ENCODE measurements at places on chromosomes 3 and 15.
A peak's percentile ranks its signal among the peaks of the same experiment; 100 is the strongest.

DNA sequence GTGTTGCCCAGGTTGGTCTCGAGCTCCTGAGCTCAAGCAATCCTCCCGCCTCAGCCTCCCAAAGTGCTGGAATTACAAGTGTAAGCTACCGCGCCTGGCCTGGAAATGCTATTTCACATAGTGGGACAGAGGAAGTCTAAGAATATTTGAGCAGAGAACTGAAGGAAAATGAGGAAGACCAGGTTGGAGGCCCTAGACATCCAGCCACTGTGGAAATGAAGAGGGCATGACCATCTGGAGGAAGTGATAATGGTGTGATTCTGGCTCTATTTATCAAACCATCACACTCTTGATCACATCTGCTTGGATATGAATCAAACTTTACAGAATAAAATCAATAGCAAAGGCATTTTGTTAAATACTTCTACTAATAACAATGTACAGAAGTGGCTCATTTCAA is 65.9 kb upstream of the ARHGEF3 start:
- DNase-seq: peak; percentile 59

- no peak for DNase-seq
These were observed 13.1 kb upstream of the ALCAM start for GRCh38 chr3:105353485-105354161.

DNA sequence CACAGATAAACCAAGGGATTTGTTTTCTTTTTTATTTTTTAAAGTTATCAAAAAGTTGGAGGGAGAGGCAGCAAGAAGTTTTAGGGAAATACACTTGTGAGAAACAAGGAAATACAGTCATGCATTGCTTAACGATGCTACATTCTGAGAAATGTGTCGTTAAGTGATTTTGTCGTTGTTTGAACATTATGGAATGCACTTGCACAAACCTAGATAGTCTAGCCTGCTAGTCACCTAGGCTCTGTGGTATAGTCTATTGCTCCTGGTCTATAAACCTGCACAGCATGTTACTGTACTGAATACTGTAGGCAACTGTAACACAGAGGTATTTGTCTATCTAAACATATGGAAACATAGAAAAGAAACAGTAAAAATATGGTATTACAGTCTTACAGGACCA is 2.0 kb upstream of the NFKBIZ start:
- no peak for DNase-seq

- no peak for DNase-seq
These were observed 177.7 kb downstream of the THRB start for GRCh38 chr3:24316887-24317383.

- no peak for DNase-seq
These were observed at the start of gene LINGO1 for GRCh38 chr15:77632534-77633133. LINGO1 (minus strand) TSS chr15:77632912; CDS start chr15:77632315, 597 bp downstream.

- peak; percentile 51 for DNase-seq
These were observed 121.2 kb downstream of the TLE3 start for GRCh38 chr15:69976366-69976994.

GRCh38 chr3:45164056-45164455 is 17.9 kb upstream of the CDCP1 start:
- no peak for DNase-seq

- DNase-seq: no peak
These were observed 16.1 kb downstream of the WDR53 start for GRCh38 chr3:196552253-196552652.

DNA sequence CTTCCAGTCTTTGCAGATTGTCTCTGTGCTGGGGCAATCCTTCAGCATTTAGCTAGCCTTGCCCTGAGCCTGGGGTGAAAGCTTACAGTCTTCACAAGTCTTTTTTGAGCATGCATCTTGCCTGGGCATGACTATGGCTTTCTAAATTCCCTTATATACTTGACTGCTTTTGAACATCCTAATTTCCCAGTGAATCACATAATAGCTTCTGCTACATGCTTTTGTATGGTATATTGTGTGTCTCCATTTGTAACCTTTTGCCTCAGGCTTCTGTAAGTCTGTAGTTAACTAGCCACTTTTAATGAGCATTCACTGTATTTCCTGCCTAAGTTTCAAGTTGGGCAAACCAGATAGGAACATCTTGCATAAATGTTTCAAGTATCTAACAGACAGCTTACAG is 76.8 kb downstream of the CHCHD4 start:
- no peak for DNase-seq

DNA sequence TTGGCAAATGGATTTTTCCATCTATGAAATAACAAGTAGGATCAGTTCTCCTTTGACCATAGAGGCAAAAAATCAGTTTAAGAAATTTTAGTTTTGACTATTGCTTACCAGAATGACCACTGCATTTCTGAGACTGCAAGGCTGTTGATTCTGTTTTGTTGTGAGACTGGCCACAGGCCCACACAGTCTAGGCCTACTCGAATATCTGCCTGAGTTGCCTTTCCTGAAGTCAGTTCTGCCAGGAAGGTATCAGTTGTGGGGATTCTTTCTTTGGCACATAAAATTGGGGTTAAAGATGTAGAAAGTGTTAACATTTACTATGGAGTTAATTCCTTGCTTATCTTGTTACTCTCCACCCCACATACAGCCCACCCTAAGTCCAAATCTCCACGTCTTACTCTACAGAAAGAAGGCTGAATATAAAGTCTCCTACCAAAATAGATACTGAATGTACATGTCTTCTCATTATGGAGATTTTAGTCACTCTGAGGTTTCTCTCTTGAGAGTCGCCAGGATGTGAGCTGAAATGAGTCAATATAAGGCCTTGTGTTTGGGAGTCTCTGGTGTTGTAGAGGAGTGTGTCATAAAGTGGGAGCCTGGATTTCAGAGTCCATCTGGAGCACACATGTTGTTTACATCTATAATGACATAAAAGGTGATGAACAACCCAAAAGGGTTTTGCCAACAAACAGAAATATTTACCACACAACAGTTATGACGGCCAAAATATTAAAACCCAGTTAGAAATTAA is 45.0 kb upstream of the WWTR1 start:
- no peak for DNase-seq

- peak; percentile 43 for DNase-seq
These were observed 379.9 kb upstream of the KCNMB2 start for GRCh38 chr3:178156301-178156700.

DNA sequence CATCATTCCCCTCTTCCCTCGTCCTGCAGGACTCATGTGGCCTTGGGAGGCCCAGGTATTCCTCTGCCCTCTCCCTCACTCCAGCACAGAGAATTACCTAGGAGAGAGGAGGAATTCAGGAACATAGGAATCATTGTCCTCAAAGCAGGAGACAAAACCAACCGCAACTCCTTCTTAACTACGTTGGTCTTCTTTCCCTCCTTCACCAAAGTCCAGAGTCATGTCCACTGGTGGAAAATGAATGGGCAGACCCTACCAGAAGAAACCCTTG is 55.0 kb upstream of the SKOR1 start:
- no peak for DNase-seq

Measured in KBM-7 (cell line).